ENCODE measurements at places on chromosomes 5 and 9.
A peak's percentile ranks its signal among the peaks of the same experiment; 100 is the strongest.

GRCh38 chr5:76729373-76730290, 13.7 kb downstream of the F2R start:
- no peak for DNase-seq

- no peak for DNase-seq
Measured at GRCh38 chr5:163193886-163194285, 243.5 kb upstream of the CCNG1 start.

DNA sequence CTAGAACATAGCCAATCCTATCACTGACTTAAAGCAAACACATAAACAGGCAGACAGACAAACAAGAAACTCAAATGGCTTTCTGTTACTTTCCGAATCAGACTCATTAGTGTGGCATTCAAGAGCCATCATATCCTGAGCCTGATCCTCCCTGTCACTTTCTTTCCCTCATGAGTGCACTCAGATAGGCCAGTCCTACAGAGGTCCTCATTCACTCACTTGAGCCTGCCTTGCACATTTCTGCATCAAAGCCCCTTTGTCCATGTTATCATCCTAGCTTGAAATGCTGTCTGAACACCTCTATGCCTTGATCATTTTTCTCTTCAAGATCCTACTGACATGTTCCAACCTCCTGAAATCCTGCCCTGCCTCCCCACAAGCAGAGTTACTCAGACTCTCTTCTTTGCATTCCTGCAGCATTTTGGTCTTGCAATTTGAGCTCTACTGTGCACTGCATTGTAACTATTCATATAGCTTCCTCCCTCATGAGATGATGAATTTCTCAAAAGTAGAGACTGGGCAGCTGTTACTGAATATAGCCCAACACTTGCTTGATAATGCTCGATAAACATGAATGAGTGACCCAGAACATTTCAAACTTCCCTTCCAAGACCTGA, 126.9 kb downstream of the PALM2AKAP2 start:
- no peak for DNase-seq

DNA sequence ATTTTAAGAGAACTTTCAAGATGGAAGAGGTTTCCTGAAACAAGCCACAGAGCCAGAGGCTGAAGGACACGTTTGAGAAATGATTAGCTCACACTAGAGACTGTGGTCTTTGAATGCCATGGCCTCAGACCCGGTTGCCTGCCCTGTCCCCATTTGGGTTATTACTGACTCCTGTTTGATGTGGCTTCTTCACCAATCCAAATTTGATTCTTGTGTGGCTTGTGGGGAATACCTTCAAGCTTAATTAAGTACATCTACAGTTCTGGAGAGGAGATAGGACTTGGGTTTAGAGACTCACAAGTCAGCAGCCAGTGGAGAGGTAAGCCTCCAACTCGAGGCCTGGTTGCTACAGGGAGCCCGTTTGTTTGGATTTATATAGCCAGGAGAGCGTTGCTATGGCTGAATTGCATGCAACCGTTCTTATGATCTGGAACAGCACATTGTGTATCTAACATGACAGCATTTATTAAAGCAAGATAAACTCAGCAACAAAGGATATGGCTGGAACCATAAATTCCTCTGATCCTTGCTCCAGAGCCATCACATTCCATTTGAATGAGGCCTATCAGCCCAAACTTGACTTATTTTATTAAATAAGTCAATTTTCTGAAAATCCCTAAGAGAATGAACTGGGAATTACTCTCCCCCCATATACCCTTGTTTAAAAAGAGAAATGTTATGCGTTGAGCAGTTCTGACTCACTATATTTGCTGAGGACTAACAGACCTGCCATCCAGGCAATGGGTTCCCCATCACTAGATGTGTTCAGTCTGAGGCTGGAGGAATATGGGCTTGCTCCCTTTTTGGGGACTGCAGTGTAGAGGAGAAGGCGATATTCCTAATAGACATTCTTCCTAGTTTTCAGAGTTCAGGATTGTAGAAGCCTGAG, 88.4 kb upstream of the TNFSF8 start:
- no peak for DNase-seq

GRCh38 chr5:176862330-176862995, 36.7 kb downstream of the HK3 start:
- DNase-seq, result no peak

GRCh38 chr9:87498046-87498810, 561 bp downstream of the DAPK1 start:
- DNase-seq, result peak; percentile 65

DNA sequence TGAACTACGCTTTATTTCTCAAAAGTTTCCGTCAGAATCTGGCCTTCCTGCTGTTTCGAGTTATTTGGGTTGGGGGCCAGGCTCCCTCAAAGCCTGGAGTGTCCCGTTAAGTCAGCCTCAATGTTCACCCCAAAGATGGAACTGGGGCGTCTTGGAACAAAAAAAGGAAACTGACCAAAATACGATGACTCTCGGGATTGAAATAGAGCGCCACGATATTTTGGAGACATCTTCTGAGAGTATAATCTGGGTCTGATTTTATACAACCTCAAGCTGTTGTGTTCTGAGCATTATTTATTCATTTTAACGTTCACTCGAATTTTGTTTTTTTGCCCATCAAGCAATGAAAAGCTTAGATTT, 28.1 kb downstream of the TLX3 start:
- no peak for DNase-seq

- DNase-seq, result no peak
Measured at GRCh38 chr5:107900721-107901120, 230.0 kb upstream of the EFNA5 start.

DNA sequence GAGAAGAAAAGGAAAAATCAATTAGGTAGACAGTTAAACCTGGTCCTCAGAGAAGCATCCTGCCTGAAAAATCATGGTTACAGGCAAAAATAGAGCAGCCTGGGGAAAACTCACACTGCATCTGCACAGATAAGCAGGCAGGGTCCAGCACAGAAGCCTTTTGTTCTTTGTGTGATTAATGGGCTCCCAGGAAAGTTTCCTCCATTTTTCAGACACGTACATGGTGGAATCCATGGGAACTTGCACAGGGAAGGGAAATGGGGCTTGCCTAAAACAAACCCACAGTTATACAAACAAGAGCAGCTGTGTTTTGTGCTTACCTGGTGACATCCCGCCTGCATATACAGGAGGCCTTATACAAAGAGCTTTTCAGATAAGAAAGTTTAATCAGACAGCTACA, 243.9 kb upstream of the ATP10B start:
- DNase-seq, result no peak

GRCh38 chr5:73735032-73735734, 109.2 kb downstream of the ARHGEF28 start:
- DNase-seq, result no peak
